ENCODE measurements at places on chromosomes 13 and 19.

- no peak for DNase-seq
These were observed 14.6 kb downstream of the CBARP start for GRCh38 chr19:1223018-1223855.

GRCh38 chr19:12880551-12881171 lies 588 bp downstream of the DNASE2 start:
- DNase-seq = peak; percentile 51

DNA sequence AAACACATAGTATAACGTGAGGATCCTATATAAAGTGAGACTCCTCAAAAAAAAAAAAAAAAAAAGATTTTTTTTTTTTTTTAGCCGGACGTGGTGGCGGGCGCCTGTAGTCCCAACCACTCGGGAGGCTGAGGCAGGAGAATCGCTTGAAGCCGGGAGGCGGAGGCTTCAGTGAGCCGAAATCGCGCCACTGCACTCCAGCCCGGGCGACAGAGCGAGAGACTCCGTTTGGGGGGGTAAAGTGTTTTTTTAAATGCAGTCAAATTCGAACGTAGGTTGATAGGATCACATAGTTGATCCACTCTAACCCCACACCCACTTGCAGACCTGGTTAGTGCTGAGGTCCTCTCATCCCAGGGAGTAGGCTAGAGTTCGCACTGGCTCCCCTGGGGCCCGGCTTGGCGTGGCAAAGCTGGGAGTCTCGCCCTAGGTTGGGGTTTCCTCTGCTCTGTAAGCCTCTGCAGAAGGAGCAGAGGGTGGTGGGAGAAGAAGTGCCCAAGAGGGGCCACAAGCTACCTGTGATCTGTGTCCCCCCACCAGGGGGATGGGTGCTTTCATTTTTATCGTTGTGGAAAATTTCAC lies 6.5 kb downstream of the RNF225 start:
- no peak for DNase-seq

DNA sequence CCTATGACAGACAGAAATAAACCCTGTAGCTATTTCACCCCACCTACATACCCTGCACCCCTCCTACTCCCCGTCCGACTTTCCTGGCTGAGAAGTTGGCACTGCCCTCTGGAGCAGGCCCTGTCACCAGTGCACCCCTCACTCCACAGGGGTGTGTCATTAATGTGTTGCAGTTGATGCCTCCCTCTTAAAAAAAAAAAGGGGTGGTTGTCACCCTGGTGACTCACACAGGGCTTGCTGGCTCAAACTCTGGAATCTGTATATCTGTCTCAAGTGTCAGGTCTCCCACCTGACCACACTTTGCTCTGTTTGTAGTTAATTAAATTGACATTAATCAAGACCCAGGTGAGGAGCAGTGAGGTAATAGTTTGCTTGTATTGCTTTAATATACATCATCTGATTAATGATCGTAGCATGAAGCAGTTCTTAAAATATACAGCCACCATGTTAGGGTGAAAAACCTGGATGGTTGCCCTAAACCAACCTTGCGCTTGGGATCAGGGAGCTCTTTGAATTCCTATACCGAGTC lies 2.0 kb upstream of the GATAD2A start:
- DNase-seq = peak; percentile 57

GRCh38 chr19:44757735-44758505 lies 9.4 kb downstream of the BCL3 start:
- DNase-seq = no peak

GRCh38 chr19:291006-291521 lies at the start of gene PLPP2:
PLPP2 (minus strand) TSS chr19:291403; CDS start chr19:291336, 67 bp downstream.
- DNase-seq = no peak

GRCh38 chr19:1468274-1468820 lies 10.7 kb downstream of the C19orf25 start:
- DNase-seq = no peak

DNA sequence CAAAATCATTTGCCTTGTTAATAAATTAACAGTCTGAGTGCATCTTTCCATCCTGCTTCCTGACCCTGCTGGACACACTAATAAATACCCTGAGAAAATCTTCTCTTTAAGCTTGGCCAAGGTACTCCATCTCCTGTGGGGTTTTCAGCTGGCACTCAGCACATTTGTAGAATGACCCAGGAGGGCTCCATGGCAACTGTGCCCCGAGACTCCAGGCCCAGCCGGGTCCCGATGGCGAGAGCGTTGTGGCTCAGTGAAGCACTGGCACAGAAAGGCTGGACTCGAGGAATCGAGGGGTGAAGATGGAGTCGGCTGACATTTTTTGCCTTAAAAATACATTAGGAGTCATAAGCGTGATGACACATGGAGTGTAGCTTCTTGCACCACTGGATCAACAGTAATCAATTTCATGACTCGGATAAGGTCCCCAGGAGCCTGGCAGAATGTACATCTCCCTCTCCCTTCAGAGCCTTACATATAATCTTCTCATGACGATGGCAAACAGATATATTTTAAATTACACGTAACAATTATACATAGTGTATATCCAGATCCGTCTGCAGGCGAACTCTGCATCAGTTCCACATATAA lies 85.4 kb downstream of the SLC7A1 start:
- DNase-seq = no peak

Data from AG20443 (cell line).